Inflammatory macrophage treated with lipopolysaccharide for 4 hours (primary cell): ENCODE measurements at places on chromosomes 4 and X.

DNA sequence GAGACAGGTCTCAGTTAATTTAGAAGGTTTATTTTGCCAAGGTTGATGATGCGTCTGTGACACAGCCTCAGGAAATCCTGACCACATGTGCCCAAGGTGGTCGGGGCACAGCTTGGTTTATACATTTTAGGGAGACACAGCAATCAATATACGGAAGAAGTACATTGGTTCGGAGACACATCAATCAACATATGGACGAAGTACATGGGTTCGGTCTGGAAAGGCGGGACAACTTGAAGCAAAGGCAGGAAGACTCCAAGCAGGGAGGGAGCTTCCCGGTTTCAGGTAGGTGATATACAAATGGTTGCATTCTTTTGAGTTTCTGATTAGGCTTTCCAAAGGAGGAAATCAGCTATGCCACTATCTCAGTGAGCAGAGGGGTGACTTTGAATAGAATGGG is 225.2 kb upstream of the ZFP42 start:
- DNase-seq, result no peak

- DNase-seq, result no peak
Observed at GRCh38 chr4:41881981-41882624, 53.1 kb upstream of the TMEM33 start.

DNA sequence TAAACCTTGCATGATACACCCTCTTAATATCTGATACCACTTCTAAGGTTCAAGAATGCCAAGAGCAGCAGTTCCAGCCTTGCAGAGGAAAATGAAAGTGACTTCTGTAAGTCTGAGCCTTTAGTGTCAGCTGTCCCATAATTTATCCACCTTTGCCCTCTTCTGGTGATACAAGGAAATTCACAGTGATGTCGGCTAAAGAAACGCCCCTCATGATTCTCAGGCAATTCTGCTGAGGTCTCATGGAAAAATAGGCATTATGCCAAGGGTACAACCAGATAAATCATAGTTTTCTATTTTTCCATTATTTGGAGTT is 172.2 kb upstream of the CXCL13 start:
- DNase-seq, result peak; percentile 67

- DNase-seq, result no peak
Observed at GRCh38 chrX:119156241-119156640, 28.6 kb upstream of the KIAA1210 start.

DNA sequence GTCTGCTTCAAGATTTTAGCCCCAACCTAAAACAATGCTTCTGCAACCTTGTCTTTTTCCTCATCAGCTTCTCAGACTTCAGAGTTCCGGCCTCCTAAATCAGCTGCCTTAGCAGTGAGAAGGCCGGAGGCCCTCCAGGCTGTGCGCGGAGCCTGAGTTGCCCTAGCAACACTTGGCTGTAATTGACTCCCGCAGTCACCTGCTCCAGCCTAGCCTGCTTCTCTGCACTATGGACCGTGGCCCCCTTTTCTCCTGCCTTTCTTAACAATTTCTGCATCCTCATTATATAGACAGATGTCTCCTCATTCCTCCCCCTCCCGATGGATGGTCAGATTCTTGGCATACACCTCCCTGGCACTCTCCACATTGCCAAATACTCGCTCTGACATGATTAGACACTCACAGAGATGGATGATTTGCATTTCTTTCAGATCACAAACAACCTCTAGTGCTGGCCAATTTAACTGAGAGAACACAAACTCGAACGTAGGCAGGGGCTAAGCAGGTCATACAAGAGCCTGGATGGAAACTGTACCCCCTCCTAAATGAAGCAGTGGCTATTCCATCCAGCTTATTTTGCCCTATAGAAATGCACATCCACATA is 9.5 kb upstream of the HUWE1 start:
- DNase-seq, result no peak

DNA sequence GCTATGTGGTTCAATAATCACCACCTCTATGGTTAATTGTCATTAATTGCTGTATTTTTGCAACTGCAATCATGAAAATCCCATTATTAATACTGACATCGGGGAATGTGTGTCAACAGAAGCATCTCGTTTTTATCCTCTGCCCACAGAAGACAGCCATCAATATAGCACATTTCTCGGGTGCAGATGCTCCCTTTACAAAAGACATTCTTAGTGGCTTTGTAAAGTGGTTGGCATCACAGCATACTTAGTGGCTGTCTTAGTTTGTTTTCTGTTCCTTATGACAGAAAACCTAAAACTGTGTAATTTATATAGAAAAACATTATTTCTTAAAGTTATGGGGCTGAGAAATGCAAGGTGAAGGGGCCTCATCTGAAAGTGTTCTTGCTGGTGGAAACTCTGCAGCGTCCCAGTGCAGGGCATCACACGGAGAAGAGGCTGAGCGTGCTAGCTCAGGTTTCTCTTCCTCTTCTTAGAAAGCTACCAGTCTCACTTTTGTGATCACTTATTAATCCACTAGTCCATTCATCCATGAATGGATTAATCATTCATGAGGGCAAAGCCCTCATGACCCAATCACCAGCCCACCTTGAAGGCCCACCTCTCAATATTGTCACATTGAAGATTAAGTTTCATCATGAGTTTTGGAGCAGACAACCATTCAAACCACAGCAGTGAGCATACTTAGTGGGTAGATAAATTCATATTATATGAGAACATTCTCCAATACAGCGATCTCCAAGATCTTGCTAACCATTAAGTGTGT is 1067.7 kb upstream of the PABPC4L start:
- DNase-seq, result no peak

GRCh38 chr4:113434247-113434587 is 327.3 kb downstream of the CAMK2D start:
- no peak for DNase-seq

DNA sequence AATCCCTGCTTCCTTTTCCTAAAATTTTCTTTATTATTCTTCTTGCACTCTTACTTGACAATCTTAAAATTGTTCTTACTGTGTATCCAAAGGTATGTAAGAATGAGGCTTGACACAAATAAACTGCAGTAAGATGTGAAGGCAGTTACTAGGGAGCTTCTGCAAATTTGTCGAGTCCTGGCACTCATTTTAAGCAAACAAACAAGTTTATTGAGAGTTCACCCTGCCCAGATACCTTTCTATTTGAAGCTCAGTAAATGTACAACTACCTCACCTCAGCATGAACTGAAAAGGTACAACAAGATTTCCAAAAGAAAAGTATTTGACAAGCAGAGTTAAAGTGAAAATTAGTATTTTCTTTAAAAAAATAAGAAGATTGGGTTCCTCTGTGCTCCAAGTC is 13.3 kb upstream of the SYTL4 start:
- DNase-seq, result no peak

DNA sequence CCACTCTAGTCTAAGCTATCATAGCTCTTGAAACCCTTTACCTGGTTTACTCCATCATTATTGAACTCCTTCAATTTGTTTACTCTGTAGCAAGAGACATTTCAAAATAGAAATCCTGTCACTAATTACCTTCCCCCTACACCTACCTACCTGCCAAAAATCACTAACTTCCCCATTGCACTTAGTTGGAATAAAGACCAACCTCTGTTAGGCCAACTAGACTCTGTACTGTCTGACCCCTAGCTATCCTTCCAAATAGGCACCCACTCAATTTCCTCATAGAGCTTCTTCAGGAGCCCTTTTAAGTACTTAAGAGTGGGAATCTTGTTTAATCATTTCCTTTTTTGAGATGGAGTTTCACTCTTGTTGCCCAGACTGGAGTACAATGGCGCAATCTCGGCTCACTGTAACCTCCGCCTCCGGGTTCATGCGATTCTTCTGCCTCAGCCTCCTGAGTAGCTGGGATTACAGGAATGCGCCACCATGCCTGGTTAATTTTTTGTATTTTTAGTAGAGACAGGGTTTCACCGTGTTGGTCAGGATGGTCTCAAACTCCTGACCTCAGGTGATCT is 8.9 kb upstream of the CDKL2 start:
- DNase-seq, result peak; percentile 85

DNA sequence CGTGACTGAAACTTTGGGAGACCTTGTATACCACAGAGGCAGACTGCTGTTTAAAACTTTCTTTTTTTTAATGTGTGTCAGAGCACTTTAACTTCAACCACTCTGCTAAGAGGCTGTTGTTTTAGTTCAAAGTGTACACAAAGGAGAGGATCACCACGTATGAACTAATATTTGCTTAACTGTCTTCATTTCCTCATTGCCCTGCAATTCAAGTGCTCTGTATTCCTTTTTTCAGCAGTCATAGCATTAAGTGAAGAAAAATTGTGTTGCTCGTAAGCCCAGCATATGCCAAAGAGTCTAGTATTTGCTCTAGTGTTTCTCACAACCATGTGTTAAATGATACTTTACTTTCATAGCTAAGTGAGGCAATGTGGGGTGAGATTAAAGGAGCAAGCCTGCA is 63.0 kb upstream of the HHIP start:
- DNase-seq, result no peak

GRCh38 chr4:75513526-75514130 is 575 bp downstream of the RCHY1 start:
- no peak for DNase-seq

DNA sequence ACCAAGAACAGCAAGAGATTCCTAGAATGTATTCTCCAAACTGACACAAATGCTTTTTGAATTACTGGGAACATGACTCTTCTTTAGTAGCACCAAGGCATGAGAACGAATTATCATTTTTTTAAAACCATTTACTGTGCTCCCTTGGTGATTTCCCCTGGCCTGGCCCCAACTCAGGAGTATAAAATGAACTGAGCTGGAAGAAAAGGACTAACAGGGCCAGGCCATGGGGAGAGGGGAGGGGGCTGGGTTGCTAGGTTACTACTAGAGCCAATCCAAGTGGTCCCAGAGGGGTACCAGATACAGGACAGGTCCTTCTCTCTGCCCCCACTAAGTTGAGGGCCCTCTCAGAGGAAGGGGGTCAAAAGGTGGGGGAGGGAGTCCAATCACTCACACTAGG is 23.1 kb downstream of the SASH3 start:
- no peak for DNase-seq

DNA sequence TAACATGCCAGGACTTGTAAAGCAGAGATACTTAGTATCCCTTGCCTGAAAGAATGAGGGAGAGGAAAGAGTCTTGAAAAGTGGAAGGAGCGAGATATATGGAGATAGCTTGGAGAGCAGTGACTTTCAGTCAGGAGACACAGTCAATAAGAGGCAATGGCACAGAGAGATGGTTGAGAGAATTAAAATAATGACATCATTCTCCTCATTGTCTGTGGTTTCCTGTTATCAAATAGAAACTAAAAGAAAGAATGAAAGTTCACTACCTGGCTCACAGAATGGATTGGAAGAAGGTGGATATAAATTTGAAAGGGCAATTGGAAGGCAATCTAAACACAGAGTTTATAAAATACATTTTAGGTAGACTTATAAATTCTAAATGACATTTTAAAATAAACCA is 760.2 kb upstream of the AADAT start:
- no peak for DNase-seq

GRCh38 chr4:95417531-95417930 is 131.2 kb downstream of the UNC5C start:
- DNase-seq, result no peak

GRCh38 chrX:107710617-107711391 is 64.8 kb downstream of the TSC22D3 start:
- peak; percentile 95 for DNase-seq

DNA sequence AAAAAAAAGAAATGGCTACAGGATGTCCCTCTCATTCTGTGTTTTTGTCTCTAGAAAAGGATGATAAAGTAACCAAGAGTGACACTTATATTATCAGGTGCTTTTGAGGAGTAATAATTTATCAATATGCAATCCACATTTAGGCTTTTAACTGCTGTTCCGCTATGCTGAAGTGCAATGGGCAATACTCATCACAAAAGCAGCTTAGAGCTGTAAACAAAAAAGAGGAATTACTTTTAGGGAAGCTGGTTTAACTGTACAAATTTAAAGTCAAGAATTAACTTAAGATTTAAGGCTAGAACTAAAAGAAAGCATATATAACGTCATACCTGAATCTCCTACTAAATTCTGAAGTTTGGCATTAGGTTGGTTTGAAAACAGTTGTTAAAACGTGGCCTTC is 93.5 kb upstream of the DDX3X start:
- peak; percentile 47 for DNase-seq

GRCh38 chrX:63889001-63889400 is 104.0 kb upstream of the ARHGEF9 start:
- no peak for DNase-seq

DNA sequence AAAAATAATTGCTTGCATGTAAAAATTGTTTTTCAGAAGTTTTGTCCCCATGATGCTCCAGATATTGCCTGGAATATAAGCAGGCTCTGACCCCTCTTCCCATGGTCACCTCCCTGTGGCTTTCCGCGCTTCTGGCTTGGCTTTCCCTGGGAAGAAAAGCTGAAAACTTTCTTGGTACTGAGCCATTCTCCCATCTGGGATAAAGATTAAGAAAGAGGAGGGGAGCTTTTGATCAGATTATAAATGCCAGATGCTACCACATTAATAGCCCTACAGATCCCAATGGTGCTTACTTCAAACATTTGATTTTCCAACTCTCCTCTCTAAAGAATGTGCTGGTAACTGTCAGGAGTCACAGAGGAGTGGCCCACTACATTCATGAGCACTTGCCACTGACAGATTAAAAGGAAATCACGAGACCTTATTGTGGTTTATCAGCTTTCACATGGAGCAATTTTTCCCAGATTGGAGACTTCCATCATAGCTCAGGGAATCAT is 54.4 kb upstream of the GAB1 start:
- no peak for DNase-seq

GRCh38 chrX:50920132-50920531 is 9.6 kb downstream of the BMP15 start:
- DNase-seq, result no peak

GRCh38 chr4:176054942-176055341 is 10.7 kb upstream of the WDR17 start:
- no peak for DNase-seq

GRCh38 chr4:186719925-186720694 is 3.5 kb downstream of the FAT1 start:
- peak; percentile 16 for DNase-seq

DNA sequence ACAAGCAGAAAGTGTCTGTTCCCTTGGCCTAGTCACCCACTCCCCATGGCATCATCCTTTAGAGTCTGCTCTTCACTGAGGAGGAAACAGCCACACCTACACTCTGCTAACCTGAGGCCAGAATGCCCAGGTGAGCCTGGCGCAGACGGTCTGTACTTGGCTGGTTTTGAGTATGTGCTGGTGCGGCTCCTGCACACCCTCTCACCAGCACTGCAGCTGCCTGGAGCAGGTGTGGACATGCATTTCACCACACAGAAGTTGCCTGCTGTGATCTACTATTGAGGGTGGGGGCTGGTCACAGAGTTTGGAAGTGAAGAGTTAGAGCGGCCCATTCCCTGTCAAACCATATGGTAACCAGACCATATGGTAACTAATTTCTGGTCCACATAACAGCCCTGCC is 39.5 kb downstream of the KANTR start:
- no peak for DNase-seq

GRCh38 chr4:174277433-174277832 is 6.0 kb downstream of the FBXO8 start:
- no peak for DNase-seq

DNA sequence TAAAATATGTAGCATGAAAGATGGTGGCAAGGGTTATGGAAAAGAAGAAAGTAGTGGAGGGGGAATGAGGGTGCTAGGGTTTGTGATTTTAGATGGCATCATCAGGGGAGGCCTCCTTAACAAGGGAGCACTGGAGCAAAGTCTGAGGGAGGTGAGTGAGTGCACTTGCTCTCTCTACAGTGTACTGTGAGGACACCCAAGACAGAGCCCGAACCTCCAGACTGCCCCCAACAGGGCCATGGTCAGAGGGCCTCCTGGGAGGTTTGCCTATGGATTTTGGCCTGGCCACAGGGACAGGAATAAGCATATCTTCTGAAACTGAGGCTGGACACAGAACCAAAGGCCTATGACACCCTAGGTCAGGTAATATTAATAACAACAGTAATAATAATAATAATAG is 21.4 kb upstream of the PJA1 start:
- DNase-seq, result no peak
